Dermis microvascular lymphatic vessel endothelial cell (primary cell): ENCODE measurements at places on chromosomes 1 and 21. TPM values are rescaled to one million over a fixed set of nuclear protein-coding genes. Genes with fewer than 3 reads are reported as not detected.

ANKRD35 gene
- total RNA-seq, result under 0.01 TPM in 2 replicates

NMNAT2 gene
- total RNA-seq, result 0.13 and 0.51 TPM in 2 replicates

BRINP3 gene
- total RNA-seq, result not detected in 2 replicates

CTPS1 gene
- 16.0 and 16.8 TPM in 2 replicates for total RNA-seq

ACAP3 gene
- total RNA-seq, result 11.8 and 19.5 TPM in 2 replicates

CFHR5 gene
- not detected in 2 replicates for total RNA-seq

ETV3L gene
- under 0.01 TPM in 1 of 2 replicates, not detected in the other for total RNA-seq

RGS8 gene
- total RNA-seq, result not detected in 2 replicates

PROX1 gene
- total RNA-seq, result 56.4 and 112 TPM in 2 replicates

CSMD2 gene
- total RNA-seq, result under 0.01 TPM in 2 replicates

CYP4A22 gene
- total RNA-seq, result not detected in 2 replicates

FMO2 gene
- total RNA-seq, result not detected in 2 replicates

SIM2 gene
- total RNA-seq, result not detected in 2 replicates

ZZZ3 gene
- total RNA-seq, result 50.6 and 52.5 TPM in 2 replicates

CA14 gene
- not detected in 2 replicates for total RNA-seq

SLAMF6 gene
- not detected in 2 replicates for total RNA-seq

OR2L2 gene
- total RNA-seq, result not detected in 2 replicates

ALPL gene
- under 0.01 and 0.26 TPM in 2 replicates for total RNA-seq

RPTN gene
- total RNA-seq, result not detected in 2 replicates

CYP4Z1 gene
- total RNA-seq, result under 0.01 and 0.13 TPM in 2 replicates

TMCO4 gene
- 6.7 and 9.6 TPM in 2 replicates for total RNA-seq

KLHDC7A gene
- not detected in 2 replicates for total RNA-seq

NTNG1 gene
- total RNA-seq, result 0.13 TPM in 2 replicates

ANKRD45 gene
- 0.13 TPM in 1 of 2 replicates, not detected in the other for total RNA-seq

AQP10 gene
- not detected in 2 replicates for total RNA-seq

TMPRSS15 gene
- not detected in 2 replicates for total RNA-seq

ZBTB7B gene
- 6.3 and 10.6 TPM in 2 replicates for total RNA-seq

FALEC gene
- total RNA-seq, result not detected in 2 replicates

AJAP1 gene
- under 0.01 TPM in 1 of 2 replicates, not detected in the other for total RNA-seq

CLEC20A gene
- not detected in 2 replicates for total RNA-seq

S100A12 gene
- total RNA-seq, result not detected in 2 replicates

TNFRSF25 gene
- total RNA-seq, result 5.6 and 7.1 TPM in 2 replicates
